Stimulated activated CD4-positive, alpha-beta T cell treated with anti-CD3 and anti-CD28 coated beads, TNF-alpha, amount 100 ng/mL, for 4 hours (primary cell): ENCODE measurements at places on chromosomes 1 and 21.
A peak's percentile ranks its signal among the peaks of the same experiment; 100 is the strongest.

DNA sequence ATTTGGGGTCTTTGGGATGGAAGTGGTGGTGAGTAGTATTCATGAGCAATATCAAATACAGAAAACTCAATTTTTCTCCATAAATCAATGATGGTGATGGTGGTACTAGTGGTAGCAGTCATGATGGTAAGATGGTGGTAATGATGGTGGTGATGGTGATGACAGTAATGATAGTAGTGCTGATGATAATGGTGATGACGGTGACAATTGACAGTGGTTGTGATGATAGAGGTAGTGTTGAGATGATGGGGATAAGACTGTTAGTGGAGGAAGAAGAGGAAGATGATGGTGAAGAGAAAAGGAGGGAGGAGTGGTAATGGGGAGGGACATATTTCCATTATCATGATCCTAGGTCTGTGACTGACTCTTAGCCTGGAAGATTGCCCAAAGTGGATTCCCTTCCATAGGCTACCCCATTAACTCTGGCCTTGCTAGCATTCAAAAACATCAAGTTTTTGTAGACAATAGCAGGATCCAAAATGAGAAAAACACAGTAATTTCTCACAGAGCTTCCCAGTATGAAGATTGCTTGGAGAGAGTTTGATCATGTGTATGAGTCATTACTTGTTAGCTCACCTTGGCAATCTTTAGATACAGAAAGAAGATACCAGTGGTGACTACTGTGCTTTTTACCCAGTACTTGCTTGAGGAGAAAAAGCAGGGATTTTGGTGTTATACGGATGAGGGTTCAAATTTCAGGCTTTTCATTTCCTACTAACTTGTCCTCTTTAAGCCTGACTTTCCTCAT is 93.9 kb downstream of the ATP1A1 start:
- no peak for DNase-seq

GRCh38 chr1:147292012-147292411 is 49.5 kb downstream of the CHD1L start:
- no peak for DNase-seq

- DNase-seq: no peak
Observed at GRCh38 chr1:198171667-198172540, 15.1 kb downstream of the NEK7 start.

DNA sequence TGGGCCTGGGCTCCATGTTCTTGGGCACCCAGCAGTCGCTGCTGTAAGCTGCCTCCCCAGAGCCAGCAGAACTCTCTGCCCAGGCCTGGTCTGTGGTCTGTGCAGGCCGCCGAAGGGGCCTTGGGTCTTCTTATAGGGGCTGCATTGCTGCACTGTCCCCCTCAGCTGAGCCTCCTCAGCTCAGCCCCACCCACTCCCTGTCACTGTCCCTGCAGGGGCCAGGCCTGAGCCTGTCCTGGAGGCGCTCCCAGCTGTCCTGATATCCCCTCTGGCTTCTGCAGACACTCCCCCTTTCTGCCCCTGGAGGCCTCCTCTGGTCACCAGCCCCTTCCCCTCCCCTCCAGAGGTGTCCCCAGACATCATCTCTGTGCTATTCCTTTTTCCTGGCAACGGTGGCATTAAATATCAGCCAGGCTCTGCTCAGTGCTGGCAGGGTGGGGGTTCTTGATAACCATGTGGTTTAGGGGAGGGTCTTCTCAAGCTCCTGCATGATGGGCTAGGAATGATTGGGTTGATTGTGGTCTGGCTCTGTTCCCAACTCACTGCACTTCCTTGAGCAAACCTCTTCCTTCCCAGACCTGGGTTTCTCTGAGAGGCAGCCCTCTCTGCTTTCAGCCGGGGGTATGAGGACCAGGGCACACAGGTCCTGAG is 3.7 kb upstream of the FOXO6 start:
- no peak for DNase-seq

DNA sequence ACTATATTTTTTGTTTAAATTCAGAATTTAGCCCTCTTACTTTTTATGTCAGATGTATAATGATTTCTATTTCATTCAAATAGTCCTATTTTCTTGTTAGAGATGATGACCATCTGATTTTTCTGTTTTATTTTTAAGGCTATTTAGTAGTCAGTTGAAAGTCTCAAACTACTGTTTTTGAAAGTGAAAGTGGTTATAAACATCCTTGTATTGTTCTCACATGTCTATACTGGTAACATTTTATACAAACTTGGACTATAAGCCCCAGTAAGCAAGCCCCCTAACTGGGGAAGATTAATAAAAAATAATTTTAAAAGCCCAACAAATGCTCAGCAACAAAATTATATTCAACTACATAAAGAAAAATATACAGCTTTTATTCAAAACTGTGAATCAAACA is 271.3 kb upstream of the RGS18 start:
- no peak for DNase-seq

- DNase-seq: no peak
Observed at GRCh38 chr1:153951801-153952200, 5.3 kb upstream of the DENND4B start.

GRCh38 chr1:25148673-25149300 is 83.5 kb downstream of the SYF2 start:
- no peak for DNase-seq

GRCh38 chr1:176566004-176566975 is 103.3 kb downstream of the PAPPA2 start:
- no peak for DNase-seq

GRCh38 chr1:31736675-31737074 is 27.5 kb downstream of the ADGRB2 start:
- peak; percentile 75 for DNase-seq

GRCh38 chr1:184966989-184967388 is 7.3 kb downstream of the NIBAN1 start:
- DNase-seq: no peak

- DNase-seq: no peak
Observed at GRCh38 chr21:46457801-46458314, 833 bp upstream of the DIP2A start.

DNA sequence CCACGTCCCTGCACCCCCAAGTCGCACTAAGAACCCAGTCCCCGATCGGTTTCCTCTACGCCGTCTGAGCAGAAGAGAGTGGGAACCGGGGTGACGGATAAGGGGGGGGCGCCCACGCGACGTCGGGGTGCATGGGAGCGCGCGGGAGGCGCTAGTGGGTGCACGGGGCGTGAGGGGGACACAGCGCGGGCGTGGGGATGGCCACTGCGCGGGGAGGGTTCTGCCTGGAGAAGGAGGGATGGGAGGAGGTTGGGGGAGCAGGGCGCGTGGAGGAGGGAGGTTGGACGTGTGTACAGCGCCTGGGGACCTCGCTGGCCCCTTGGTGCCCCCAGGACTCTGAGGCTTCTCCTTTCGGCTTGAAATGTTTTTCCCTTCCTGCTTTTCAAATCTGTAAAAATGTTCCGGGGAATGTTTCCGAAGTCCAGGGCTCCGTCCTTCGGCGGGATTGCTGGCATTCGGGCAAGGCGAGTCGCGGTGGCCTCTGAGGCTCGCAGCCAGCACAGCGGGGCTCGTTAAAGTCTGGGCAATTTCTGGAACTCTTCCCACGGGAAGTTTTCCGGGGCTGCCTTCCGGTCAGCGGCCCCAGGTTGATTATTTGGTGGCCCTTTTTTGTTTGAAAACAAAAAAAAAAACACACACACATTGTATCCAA is 13.1 kb downstream of the RNF220 start:
- no peak for DNase-seq

DNA sequence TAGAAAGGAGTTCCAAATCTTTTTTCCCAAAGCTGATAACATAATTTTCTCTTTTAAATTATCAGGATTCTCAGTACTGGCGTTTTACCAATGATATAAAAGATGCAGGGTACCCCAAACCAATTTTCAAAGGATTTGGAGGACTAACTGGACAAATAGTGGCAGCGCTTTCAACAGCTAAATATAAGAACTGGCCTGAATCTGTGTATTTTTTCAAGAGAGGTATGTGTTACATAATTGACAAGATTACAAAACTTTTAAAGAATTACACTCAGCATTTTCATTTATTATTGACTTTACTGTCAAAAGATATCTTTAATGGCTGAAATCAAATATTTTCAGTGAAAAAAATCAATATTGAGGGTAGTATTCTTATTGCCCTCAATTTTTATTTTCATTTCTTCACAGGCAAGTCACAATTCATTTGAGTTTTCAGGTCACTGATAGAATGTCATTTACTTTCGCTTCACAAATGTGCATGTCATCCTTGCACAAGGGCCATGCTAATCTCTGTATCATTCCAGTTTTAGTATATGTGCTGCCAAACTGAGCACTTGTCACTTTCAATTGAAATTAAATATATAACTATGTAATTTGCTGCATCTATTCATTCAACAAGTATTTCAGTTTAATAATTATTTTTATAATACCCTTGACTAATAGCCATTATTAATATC is 63.5 kb downstream of the TPR start:
- no peak for DNase-seq

GRCh38 chr21:32329776-32330175 is 31.1 kb downstream of the MRAP start:
- DNase-seq: no peak

GRCh38 chr1:186875896-186876835 is 47.4 kb downstream of the PLA2G4A start:
- DNase-seq: no peak

DNA sequence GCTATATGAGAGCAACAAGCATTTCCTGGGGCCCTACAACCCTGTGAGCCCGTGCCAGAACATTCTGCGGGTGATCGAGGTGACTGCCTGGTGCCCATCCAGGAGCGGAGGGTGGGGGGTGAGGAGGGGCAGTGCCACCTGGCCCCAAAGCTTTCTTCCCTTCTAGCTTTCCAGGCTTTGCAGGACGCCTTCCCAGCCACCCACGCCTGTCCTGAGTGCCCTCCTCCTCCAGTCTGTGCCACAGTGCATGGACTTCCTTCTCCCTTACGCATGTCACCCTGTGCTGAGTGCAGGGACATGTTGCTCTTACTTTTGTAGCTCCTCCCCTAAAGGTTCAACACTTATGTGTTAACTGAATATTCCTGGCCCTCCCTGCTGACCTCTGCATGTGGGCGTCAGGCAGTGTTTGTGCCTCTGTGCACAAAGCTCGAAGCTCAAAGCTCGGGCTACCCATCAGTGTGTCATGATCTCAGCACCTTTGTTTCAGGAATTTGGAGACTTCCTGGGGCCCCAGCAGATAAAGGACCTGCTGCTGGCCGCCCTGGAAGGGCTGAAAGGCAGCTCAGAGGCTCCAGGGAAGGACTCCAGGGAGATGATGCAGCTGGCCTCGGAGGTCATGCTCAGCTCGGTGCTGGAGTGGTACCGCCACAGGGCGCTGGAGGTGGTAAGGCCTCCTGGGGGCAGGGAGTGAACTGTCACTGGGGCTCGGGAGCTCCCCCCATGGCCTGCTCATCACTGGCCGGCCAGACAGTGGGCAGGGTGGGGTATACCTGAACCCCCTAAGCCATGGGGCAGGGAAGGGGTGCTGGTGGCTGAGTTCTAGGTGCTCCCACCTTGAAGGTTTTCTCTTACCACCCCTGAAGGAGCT is 36.7 kb upstream of the TTC4 start:
- no peak for DNase-seq

- DNase-seq: peak; percentile 29
Observed at GRCh38 chr1:199113265-199113869, 474.5 kb downstream of the PTPRC start.

- DNase-seq: no peak
Observed at GRCh38 chr1:20447794-20448193, 38.2 kb downstream of the CAMK2N1 start.

- DNase-seq: no peak
Observed at GRCh38 chr1:110196917-110197765, 13.0 kb upstream of the KCNC4 start.

- no peak for DNase-seq
Observed at GRCh38 chr1:55141295-55141893, 73.8 kb downstream of the USP24 start.

- DNase-seq: no peak
Observed at GRCh38 chr1:200775850-200776249, 37.2 kb downstream of the CAMSAP2 start.

DNA sequence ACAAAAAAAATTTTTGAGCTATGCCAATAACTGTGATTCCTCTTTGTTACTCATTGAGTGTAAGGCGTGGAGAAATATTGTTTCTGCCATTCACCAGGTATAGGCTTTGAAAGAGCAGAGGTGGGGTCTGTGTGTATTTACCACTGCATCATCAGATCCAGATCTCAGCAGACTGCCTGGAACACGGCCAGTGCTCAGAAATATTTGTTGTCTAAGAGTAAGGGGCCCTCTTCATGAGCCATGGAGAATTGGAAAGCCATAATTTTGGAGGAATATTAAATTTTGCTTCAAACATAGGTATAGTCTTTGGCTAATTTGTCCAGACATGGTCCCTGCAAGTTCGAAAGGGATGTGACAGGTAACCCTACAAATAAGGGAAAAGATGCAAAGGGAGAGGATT is 231.3 kb upstream of the IRF2BP2 start:
- no peak for DNase-seq

GRCh38 chr1:64093941-64094340 is 109.5 kb upstream of the UBE2U start:
- no peak for DNase-seq

GRCh38 chr1:58446368-58446767 is 100.2 kb downstream of the OMA1 start:
- no peak for DNase-seq

DNA sequence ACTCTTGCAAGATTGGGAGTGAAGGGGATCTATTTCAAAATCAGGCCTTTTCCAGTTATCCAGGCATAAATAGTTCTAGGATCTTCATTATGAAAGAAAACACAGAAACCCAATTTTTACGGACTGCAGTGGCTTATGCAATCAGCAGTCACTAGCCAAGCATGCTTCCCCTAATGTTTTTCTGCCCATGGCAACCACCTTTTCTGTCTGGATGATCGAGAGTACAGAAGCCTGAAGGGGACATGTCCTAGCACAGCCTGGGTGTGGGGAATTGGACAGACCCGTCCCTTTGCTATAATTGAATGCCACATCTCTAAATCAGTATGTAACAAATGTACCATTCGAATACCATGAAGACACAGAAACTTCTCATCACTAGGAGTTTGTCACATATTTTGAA is 29.8 kb upstream of the NCAM2 start:
- DNase-seq: no peak

GRCh38 chr1:236907205-236907604 is 97.0 kb downstream of the MT1HL1 start:
- DNase-seq: no peak
